ENCODE measurements at places on chromosomes 13 and 19.

DNA sequence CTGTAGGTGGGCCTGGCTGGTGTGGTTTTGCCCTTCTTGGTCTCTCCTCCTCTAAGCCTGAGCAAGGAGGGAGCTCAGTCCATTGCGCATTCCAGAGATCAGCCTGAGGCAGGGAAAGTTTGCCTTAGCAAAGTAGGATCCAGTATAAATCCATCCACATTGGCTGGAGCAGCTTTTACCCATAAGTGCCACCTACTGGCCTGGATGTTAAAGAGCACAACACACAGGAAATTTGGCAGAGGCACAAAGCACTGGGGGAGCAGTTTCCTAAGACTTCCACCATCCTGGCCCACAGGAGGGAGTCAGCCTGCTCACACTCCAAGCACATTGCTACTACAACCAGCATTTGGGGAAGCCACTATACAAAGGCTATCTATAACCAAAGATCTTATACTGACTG lies 1124.2 kb downstream of the SLITRK1 start:
- DNase-seq, result no peak

GRCh38 chr19:9467161-9467560 lies 31.3 kb downstream of the ZNF560 start:
- no peak for DNase-seq

DNA sequence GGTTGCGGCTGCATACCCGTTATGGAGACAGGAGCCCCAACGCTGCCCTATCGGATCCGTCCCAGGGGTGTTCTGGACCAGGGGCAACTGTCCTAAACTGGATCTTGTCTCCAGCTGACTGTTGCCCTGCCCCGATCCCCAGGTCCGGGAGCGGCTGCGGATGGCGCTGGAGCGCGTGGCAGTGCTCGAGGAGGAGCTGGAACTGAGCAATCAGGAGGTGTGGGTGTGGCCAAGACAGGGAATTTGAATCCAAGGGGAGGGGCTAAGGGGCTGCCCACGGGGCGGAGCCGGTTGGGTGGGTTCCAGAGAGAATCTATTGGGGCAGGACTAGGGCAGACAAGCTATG lies 9.9 kb downstream of the PPFIA3 start:
- no peak for DNase-seq

DNA sequence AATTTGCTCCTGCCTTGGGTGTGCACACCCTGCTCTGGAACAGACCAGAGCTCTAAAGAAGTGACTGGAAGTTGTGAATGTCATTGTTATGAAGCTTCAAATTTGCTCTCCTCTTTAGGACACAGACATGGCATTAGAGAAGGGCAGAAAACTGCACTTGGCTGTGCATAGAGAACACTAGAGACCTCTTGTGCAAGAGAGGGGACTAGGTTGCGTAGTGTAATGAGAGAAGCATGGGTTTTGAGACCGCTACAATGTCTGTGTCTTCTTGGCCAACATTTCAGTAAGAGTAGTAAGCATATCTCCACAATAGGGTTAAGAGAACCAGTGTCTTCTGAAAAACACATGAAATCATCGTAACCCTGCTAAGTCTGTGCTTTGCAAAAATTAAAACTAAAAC lies 423.3 kb downstream of the SPRY2 start:
- DNase-seq, result no peak

- DNase-seq, result no peak
Measured at GRCh38 chr19:17220207-17220758, 5.1 kb downstream of the USE1 start.

- no peak for DNase-seq
Measured at GRCh38 chr13:27039171-27039701, 132.4 kb downstream of the USP12 start.
